ENCODE measurements at places on chromosomes 12 and 14.

DNA sequence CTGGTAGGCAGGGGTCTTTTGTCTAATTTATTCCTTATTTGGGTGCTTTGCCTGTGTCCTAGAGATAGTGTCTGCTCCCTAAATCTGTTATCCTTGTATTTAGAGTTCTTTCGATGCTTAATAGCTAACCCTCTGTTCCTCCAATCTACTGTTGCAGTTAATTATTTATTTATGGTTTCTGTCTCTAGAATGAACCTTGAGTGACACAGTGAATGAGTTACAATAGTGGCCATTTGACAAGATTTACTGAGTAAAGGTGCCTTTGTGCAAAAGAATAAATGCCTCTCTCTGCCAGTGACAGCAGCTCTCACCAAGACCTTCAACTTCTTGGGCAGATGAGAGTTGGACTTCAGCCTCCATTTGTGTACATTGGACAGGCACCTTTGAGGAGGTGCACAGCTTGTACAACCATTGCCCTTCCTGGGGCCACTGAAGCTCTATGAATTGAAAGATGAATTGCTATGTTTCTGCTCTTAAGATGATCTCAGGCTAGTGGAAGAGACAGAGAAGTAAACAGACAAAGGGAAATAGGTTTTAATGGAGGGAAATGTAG lies 165.9 kb downstream of the DERA start:
- DNase-seq = no peak

DNA sequence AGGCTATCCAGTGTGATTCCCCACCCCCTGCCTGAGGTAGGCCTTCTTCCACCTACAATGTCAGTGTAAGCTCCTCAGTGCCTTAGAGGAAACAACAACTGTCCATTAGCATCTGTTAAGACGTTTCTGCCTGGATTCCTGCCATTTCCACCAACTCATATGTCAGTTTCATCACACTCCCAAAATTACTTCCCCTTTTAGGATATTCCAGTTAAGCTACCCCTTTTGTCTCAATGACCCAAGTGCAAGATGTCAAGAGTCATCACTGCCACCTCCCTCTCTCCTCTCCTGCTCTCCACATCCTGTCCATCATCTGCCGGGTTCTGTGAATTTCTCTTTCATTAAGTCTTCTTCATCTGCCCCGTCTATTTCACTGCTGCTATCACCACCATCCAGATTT lies 189.4 kb downstream of the DPF3 start:
- DNase-seq = no peak

GRCh38 chr14:34931206-34931605 lies 51.6 kb upstream of the SRP54 start:
- DNase-seq = no peak

GRCh38 chr14:100755649-100756048 lies 29.0 kb downstream of the DLK1 start:
- DNase-seq = no peak

GRCh38 chr14:104138098-104138717 lies at the start of gene KIF26A:
KIF26A (plus strand) TSS chr14:104138587; CDS start chr14:104138723, 136 bp downstream.
- DNase-seq = peak; percentile 55

GRCh38 chr12:42024495-42024830 lies 120.2 kb downstream of the GXYLT1 start:
- no peak for DNase-seq

DNA sequence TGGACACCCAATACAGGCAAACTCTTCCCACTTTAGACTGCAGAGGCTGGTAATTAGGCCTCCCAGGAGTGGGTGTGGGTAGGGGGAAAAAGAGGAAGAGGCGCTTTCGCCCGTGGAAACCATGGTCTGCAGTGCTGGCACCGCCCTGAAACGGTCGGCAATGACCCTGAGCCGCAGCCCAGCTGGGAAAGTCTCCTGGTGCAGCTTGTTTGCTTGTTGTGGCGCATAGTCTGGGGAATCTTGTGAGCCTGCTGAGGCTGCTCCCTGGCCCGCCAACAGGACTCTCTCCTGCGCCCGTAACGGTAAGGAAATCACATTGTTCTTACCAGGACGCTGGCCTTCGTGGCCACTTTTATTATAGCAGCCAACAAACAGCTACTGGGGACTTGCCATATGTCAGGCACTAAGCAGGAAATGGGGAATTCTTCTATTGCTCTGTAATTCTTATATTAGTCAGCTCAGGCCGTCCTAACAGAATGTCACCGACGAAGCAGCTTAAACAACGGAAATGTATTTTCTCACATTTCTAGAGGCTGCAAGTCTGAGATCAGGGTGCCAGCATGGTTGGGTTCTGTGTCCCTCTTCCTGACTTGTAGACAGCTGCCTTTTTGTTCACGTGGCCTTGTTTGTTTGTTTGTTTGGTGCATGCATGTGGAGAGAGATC lies 52.5 kb upstream of the RIN3 start:
- no peak for DNase-seq

DNA sequence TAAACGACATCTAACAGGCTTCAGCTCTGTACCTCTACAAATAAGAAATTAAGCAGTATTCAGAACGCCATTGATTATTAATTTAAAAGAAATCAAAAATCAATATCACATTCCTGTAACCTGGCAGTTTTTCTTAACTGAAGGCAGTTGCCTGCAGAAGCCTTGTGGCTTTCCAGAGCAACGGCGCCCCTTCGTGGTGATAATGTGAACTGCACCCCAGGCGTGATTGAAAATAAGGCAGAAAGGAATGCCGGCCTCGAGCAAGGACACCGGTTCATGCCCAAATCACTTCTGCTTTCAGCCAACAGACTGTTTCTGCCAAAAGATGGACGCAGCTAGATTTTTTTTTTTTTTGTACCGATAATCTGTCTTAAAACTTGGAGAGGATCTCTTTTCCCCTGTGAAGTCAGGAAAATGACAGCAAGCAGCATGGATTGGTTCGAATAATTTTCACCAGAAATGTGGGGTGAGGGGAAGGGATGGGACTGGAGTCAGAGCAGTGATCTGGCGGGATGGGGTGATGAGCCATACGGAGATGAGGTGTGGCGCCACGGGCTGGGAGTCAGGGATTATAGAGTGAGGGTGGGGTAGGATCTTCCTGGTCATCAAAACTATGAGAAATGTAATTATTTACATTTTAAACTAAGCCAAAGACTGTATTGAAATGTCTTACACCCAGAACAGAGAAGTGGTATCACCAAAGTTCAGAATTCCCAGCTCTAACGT lies 473.0 kb downstream of the DPF3 start:
- DNase-seq = peak; percentile 98

DNA sequence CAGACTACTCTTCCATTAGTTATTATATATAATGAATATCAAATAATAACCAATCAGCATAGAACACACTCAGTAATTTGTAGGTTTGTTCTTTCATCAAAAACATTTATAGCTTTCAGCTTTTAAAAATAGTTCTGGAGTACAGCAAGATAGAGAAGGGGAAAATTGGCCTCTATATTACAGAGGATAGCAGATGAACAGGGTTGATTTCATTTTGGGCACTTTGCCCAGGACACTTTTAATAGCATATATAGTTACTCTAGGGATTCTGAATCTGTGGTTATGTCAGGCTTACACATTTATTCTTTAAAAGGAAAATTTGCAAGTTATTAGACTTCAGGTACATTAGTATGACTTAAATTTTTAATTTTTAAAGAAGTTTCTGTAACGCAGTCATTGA lies 52.6 kb downstream of the IFT81 start:
- DNase-seq = no peak

- DNase-seq = no peak
Observed at GRCh38 chr14:69044965-69045555, 66.0 kb upstream of the ACTN1 start.

GRCh38 chr14:56878766-56879165 lies 68.5 kb upstream of the OTX2 start:
- DNase-seq = no peak

DNA sequence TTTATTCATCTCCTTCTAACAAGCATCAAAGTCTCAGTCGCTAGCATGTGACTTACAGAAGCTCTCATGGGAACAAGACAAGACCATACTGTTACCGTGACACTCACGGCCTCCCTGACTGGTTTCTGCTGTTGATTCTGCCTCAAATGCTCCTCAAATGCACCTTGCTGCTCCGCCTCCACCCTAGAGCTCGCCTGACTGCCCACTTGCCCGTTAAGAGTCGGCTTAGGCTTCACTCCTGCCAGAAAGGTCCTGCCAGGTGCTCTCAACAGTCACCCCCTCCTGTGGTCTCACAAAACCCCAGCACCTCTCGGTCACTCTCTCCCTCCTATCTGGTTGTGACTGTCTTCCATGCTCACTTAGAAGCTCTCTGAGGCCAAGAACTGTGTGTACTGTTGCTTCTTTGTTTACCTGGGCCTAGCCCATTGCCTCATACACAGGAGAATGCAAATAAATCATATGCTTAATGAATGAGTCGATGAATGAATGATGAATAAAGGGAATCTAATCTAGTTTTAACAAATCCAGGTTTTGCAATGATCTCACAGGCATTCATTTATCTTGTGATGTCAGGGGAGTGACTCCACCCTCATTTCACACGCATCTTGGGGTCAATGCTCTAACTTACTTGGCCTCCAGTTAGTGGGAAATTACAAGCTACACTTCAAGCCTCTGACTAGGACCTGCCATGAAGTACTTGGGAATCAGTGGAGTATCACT lies 41.3 kb downstream of the SSH1 start:
- no peak for DNase-seq

- no peak for DNase-seq
Observed at GRCh38 chr12:80814453-80814852, 97.7 kb downstream of the MYF5 start.

DNA sequence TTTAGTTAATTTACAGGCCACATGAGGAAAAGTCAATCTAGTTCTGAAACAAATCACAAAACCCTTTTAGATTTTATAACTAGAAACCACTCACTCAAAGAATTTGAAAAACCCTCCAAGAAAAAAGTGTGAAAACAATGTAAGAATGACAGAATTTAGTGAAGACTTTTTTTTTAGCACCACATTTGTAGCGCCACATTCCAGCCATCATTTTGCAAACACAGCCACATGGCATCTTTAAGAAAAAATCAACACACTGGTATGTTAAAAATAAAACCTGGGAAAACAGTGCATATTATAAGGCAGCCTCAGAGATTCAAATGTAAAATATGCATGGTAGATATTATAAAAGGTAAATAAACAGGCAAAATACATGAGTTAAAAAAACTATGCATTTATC lies 22.3 kb upstream of the ALX1 start:
- DNase-seq = no peak

- no peak for DNase-seq
Observed at GRCh38 chr12:110007881-110008280, 8.7 kb downstream of the ANKRD13A start.

DNA sequence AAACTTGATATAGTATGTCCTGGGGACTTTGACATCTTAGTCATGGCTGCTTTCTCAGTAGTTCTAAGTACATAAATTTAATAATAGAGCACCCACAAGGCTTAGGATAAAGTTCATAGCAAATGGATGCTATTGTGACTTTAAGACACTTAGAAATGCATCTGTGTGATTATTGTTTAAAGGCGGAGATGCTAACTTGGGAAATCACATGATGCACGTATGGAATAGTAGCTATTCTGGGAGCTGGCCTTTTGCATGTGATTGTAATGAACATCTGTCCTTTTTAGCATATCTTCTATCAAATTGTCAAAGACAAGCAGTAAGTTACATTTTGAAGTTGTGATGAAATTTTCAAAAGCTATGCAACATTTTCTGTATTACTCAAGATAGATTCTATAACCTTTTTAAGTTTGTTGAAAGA lies 46.7 kb upstream of the ATP2A2 start:
- DNase-seq = no peak

GRCh38 chr14:82251494-82251893 lies 717.8 kb upstream of the SEL1L start:
- no peak for DNase-seq

- no peak for DNase-seq
Observed at GRCh38 chr12:130632642-130633041, 83.5 kb downstream of the RIMBP2 start.

DNA sequence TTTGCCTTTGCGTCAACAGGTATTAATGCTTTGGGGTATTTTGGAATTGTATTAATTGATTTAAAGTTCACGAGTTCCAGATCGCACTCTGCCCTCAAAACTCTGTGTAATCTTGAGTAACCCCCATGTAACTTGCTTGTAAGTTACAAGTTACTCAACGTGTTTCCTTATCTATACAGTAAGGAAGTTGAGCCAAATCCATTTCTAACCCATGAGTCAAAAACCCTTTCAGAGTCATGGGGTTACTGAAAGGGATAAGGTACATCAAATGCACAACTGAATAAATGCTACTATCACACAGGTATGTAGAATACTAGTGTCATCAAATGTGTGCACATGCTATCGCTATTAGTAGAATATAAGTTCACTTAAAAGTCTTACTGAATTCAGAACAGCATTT lies 28.6 kb upstream of the ADAMTS20 start:
- DNase-seq = no peak

GRCh38 chr12:106389151-106389550 lies 31.6 kb downstream of the POLR3B start:
- no peak for DNase-seq

DNA sequence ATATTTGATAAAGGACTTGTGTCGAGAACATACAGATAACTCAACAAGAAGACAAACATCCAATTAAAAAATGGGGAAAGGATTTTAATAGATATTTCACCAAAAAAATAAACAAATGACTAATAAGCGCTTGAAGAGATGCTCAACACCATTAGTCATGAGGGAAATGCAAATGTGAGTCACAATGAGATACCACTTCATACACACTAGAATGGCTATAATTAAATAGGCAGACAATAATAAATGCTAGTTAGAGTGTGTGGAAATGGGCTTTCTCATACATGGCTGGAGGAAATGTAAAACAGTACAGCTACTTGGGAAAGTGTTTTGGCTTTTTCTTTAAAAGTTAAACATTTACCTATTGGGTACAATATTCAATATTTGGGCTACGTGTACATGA lies 34.8 kb downstream of the DLK1 start:
- no peak for DNase-seq

DNA sequence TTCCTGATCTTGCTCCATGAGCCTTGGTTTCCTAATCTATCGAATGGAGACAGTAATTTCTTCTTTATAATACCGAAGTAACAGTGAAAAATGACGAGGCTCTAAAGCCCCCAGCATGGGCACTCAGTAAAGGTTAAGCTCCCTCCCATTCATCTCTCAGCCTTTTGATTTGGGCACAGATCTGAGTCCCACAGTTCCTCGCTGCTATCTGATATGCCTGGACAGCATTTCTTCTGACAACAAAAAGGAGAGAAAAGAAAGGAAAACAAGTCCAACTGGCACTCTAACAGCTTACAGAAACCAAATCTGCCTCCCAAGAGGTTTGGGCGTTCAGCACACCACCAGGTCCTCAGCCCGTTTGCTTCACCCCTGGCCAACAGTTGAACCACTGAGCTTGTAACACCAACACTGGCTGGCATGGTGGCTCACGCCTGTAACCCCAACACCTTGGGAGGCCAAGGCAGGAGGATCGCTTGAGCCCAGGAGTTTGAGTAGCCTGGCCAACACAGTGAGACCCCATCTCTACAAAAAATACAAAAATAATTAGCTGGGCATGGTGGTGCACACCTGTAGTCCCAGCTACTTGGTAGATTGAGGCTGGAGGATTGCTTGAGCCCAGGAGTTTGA lies 19.5 kb downstream of the CCDC88C start:
- no peak for DNase-seq

- no peak for DNase-seq
Observed at GRCh38 chr12:3172124-3173007, 95.2 kb downstream of the TSPAN9 start.

Data from neural crest cell (in vitro differentiated cells).